ENCODE measurements at places on chromosomes 3 and 15.

DNA sequence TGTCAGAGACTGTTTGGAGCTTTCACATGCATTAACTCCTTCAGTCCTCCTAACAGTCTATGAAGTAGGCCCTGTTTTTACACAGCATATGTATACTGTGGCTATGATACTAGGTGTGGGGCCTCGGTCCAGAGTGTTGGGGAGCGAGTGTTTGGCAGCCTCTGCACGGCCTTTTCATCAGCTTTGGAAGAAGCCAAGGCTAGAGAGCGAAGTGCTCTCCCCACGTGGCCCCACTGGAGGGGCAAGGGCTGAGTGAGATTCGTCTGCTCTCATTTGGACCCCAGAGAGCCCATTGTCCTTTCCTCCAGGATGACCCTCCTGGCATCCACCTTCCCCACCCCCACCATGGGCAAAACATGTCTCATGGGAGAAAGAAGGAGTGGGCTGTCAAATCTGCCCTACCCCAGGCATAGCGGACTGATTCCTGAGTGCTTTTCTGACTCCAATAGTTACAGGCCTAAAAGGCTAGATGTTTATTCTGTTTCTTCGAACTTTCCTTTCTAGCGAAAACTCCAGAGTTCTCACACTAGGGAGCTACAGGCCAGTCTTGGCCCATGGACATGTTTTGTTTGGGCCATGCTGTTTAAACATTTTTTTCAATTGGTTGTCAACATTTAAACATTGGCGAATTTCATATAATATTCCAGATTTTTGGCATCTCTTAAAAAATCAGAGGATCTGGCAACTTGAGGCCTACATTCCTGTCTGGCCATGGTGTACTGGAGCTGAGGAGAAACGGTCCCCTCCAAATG lies 76.0 kb downstream of the EEFSEC start:
- no peak overlapping the region for H3K27ac ChIP-seq
- H3K27me3 ChIP-seq = no peaks in the 10 kb centered on the region
- H3K4me1 ChIP-seq = no peaks in the 10 kb centered on the region
- no peak for DNase-seq
- no peaks in the 10 kb centered on the region for H3K36me3 ChIP-seq

DNA sequence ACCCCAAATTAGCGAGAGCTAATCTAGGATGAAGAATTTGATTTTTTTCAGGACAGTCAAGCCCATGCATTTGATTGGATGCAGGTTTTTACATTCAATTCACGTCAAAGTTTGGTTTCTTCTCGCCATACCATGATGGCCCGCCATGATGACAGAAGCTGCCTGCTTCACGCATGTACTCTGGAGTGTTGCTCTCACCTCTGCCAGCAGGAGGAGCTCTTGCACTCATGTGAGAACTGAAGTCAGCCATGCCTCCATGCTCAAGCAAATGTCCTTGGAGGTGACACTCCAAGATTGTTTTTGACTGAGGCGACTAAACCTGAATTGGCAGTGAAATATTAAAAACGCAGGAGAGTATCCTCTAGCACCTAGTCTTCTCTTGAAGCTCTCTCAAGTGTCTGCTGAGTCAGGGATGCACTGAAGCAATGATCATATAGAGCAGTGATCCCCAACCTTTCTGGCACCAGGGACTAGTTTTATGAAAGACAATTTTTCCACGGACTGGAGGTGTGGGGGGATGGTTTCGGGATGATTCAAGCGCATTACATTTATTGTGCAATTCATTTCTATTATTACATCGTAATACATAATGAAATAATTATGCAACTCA lies 120.9 kb downstream of the SAMMSON start:
- H3K36me3 ChIP-seq = no peaks in the 10 kb centered on the region
- H3K4me3 ChIP-seq = peak overlapping the region; percentile 35
- H3K4me1 ChIP-seq = no peaks in the 10 kb centered on the region
- H3K27ac ChIP-seq = no peak overlapping the region

DNA sequence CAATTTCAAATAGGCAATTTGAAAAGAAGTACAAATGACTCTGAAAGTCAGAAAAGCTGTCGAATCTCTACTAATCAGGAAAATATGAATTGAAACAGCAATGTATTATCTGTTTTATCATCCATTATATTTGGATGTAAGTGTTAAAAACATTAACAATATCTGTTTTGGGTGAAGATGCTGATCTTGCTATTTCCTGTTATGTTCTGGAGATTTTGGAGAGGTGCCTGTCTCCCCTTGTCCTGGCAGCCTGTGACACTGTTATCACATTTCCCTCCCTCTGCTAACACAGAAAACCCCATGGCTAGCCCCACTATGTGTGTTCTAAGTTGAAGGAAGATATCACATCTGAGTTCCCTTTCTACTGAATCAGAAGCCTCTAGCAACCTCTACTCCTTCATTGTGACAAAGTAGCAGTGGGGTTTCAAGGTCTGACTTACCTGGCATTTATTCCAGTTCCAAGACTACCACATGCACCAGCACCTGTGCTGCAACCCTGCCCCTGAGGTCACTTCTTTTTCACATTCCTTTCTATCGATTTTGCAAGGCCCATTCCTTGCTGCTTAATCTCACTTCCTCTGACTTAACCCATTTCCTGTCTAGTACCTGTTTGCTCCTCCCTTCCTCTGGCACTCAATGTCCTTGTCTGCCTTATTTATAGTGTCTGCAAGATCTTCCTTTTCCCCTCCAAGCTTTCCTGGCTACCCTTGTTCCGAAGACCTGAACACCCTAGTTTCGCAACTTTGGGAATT lies 95.5 kb upstream of the COL8A1 start:
- H3K36me3 ChIP-seq = no peaks in the 10 kb centered on the region
- H3K27ac ChIP-seq = no peak overlapping the region
- H3K4me3 ChIP-seq = no peak overlapping the region

GRCh38 chr15:101024706-101025500 lies 105.7 kb downstream of the LRRK1 start:
- H3K4me1 ChIP-seq = no peaks in the 10 kb centered on the region
- no peaks in the 10 kb centered on the region for H3K36me3 ChIP-seq
- DNase-seq = no peak

- no peaks in the 10 kb centered on the region for H3K36me3 ChIP-seq
- DNase-seq = peak; percentile 27
- no peaks in the 10 kb centered on the region for H3K27me3 ChIP-seq
- peaks cover 42% of the 10 kb centered on the region for H3K4me1 ChIP-seq
Observed at GRCh38 chr15:96328181-96328876, 2.2 kb upstream of the NR2F2 start.

DNA sequence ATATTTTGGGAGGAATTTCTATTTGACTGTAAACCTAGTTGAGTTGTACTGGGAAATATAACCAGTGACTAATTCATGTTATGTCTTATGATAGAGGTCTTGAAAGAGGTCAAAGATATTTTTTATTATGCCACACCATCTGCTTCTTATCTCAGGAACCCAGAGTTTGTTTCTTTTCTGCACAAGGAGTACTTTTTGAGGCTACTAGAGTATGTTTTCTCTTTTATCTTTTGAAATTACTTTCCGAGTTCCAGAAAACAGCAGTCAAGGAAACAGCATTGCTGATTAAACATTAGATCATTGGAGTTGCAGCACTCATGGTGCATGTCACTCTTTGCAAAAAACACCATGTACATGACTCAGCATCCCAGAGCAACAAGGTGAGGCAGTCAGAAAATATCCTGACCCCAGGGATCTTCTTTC lies 645.8 kb upstream of the NR2F2 start:
- peak overlapping the region; percentile 84 for H3K27ac ChIP-seq
- DNase-seq = peak; percentile 87
- H3K27me3 ChIP-seq = no peaks in the 10 kb centered on the region

DNA sequence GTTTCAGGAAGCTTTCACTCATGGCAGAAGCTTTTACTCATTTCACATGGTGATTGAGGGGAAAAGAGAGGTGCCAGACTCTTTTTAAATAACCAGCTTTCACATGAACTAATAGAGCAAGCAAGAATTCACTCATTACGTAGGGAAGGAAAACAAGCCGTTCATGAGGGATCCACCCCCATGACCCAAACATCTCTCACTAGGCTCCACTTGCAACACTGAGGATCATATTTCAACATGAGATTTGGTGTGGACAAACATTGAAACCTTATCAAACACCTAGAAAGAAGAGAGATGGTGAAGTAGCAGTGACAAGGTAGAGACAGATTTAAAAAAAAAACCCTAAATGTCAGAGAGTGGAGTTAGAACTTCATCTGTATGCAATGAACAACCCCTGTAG lies 408.6 kb upstream of the PDZRN3 start:
- H3K36me3 ChIP-seq = no peaks in the 10 kb centered on the region
- H3K4me3 ChIP-seq = no peak overlapping the region
- H3K27ac ChIP-seq = no peak overlapping the region
- no peak for DNase-seq
- no peaks in the 10 kb centered on the region for H3K4me1 ChIP-seq

DNA sequence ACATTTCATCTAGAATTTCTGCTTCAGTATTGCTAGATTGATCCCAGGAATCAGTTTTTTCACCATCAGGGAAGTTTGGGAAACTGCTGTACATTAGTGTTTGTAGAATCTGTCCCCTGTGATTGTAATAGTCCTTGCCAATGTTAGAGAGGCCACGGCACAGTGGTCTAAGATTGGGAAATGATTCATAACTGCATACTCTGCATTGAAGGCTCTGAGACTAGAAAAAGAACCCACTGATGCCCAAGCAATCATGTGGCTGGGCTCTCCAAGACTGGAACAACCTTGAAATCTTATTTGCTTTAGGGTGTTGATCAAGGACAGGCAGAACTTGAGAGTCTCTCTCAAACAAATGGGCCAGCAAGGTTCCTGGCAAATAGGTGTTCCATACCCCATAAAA lies 245.6 kb upstream of the LRTM1 start:
- H3K27ac ChIP-seq = no peak overlapping the region
- no peak for DNase-seq
- no peaks in the 10 kb centered on the region for H3K27me3 ChIP-seq
- no peak overlapping the region for H3K4me3 ChIP-seq

DNA sequence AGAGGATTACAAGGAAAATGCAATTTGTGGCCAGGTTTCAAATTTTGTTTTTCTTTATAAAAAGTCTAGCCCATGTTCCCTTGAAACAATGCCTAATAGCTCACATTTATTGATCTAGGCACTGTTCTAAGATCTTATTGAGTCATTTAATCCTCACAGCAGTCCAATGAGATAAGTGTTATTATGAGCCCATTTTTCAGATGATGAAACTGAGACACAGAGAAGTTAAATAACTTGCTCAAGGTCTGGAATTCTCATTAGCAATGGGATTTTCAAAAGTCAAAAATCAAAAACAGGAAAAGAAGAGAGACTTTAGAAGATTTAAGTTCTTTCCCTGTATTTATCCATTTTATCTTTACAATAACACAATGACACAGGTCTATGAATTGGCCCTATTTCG lies 90.0 kb upstream of the COL6A5 start:
- no peaks in the 10 kb centered on the region for H3K4me1 ChIP-seq
- no peak for DNase-seq

DNA sequence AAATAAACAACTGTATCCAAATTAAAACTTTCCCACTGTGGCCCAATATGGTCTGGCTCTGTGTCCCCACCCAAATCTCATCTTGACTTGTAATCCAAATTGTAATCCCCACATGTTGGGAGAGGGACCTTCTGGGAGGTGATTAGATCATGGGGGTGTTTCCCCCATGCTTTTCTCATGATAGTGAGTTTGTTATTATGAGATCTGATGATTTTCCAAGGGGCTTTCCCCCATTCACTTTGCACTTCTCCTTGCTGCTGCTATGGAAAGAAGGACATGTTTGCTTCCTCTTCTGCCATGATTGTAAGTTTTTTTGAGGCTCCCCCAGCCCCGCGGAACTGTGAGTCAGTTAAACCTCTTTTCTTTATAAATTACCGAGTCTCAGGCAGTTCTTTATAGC lies 55.0 kb downstream of the MINDY4B start:
- no peak for DNase-seq
- no peak overlapping the region for H3K4me3 ChIP-seq
- H3K36me3 ChIP-seq = no peaks in the 10 kb centered on the region

- no peaks in the 10 kb centered on the region for H3K4me1 ChIP-seq
- H3K27ac ChIP-seq = no peak overlapping the region
- H3K27me3 ChIP-seq = peaks cover 7% of the 10 kb centered on the region
- DNase-seq = no peak
- no peak overlapping the region for H3K4me3 ChIP-seq
- no peaks in the 10 kb centered on the region for H3K36me3 ChIP-seq
Observed at GRCh38 chr3:109284071-109284470, 32.2 kb downstream of the DPPA2 start.

GRCh38 chr3:172669021-172669420 lies 41.8 kb downstream of the NCEH1 start:
- H3K36me3 ChIP-seq = 0 out of 2 replicates have a peak, but pooled peaks cover 3% of the 10 kb centered on the region
- no peak overlapping the region for H3K4me3 ChIP-seq
- no peaks in the 10 kb centered on the region for H3K27me3 ChIP-seq
- no peak for DNase-seq
- H3K27ac ChIP-seq = no peak overlapping the region

GRCh38 chr15:60853109-60853508 lies 374.2 kb upstream of the ICE2 start:
- no peaks in the 10 kb centered on the region for H3K36me3 ChIP-seq
- H3K27me3 ChIP-seq = peaks cover 32% of the 10 kb centered on the region
- H3K4me1 ChIP-seq = no peaks in the 10 kb centered on the region
- H3K27ac ChIP-seq = no peak overlapping the region
- no peak for DNase-seq

- H3K27me3 ChIP-seq = no peaks in the 10 kb centered on the region
- DNase-seq = no peak
- H3K36me3 ChIP-seq = no peaks in the 10 kb centered on the region
- no peak overlapping the region for H3K4me3 ChIP-seq
Observed at GRCh38 chr3:194748225-194748624, 62.5 kb downstream of the FAM43A start.

DNA sequence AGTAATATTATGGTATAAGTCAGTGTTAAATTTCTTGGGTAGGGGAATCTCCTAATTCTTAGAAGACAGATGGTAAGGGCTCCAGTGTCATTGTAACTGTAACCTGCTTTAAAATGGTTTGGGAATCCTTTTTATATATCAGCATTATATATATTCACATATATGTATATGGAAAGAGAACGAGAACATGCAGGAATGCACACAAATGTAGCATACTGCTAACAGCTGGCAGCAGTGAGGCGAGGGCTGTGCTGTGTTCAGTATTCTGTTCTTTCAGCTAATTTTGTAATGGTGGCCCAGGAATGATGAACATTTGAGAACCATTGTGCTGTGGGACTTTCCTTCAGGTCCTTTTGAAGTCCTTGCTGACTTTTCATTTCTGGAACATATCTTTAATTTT lies 60.8 kb downstream of the EEFSEC start:
- H3K27me3 ChIP-seq = no peaks in the 10 kb centered on the region
- H3K4me1 ChIP-seq = no peaks in the 10 kb centered on the region
- no peak overlapping the region for H3K27ac ChIP-seq

GRCh38 chr15:69951898-69952555 lies 145.7 kb downstream of the TLE3 start:
- no peaks in the 10 kb centered on the region for H3K4me1 ChIP-seq
- H3K4me3 ChIP-seq = no peak overlapping the region
- H3K36me3 ChIP-seq = no peaks in the 10 kb centered on the region
- peaks cover 13% of the 10 kb centered on the region for H3K27me3 ChIP-seq
